RWPE1 (cell line): ENCODE measurements at places on chromosomes 6 and 20.

DNA sequence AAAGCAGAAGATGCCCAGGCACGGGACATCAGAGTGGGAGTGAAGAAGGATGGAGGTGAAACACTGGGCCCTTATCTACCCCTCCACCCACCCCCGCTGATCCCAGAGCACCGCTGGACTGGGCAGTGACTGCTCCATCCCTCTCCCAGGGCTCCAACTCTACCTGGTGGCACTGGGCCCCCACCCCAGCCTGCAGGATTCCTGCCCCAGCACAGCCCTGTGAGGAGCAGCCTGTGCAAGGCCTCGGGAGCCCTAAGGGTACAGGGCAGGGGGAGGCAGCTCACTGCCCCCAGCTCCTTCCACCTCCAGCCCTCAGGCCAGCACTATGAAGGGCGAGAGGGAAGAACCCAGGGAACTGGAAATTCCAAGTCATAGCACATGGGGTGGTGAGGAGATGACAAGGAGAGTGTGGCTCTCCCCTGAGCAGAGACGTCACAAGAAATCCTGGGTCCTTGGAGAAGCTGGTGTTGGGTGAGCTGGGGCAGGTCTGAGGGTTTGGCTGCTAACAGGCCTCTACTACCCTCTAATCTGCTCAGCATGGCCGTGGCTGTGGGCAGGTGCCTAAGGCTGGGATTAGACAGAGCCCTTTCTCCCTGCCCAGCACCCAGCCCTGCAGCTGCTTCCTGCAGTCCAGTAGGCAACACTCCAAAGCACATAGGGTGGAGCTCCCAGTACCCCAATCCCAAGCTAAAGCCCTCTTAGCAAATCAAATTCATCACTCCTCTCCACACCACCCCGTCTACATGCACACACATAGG lies 3.5 kb downstream of the CST3 start:
- DNase-seq = no peak

DNA sequence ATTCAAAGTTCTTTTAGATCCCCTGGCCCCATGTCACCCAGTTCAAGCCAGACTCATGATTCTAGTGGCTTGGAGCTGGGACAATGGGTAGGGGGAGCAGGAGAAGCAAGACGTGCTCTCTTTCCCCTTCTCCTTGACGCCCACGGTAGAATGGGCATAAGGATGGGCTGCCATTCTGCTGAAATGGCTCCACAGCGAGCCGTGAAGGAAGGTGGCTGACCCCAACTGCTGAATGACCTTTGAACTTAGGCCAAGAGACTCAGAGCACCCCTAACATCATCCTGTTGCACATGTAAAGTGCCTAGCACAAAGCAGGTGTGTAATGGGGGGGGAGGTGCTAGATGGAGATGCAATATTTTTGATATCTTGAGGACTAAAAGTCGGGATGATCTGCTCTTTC lies 15.8 kb upstream of the PTPN1 start:
- no peak for DNase-seq

DNA sequence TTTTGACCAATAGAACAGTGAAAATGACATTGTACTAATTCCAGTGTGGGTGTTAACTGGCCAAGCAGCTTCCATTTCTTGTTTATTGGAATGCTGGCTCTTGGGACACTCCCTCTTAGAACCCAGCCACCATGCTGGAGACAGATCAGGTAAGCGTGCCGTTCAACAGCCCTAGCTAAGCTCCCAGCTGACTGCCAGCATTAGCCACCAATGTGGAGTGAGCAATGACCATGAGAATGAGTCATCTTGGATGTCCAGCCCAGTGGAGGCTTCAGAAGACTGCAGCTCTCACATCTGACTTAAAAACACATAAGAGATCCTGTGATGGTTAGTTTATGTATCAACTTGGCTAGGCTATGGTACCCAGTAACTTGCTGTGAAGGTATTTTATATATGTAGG lies 3.0 kb upstream of the LINC00237 start:
- DNase-seq = no peak

DNA sequence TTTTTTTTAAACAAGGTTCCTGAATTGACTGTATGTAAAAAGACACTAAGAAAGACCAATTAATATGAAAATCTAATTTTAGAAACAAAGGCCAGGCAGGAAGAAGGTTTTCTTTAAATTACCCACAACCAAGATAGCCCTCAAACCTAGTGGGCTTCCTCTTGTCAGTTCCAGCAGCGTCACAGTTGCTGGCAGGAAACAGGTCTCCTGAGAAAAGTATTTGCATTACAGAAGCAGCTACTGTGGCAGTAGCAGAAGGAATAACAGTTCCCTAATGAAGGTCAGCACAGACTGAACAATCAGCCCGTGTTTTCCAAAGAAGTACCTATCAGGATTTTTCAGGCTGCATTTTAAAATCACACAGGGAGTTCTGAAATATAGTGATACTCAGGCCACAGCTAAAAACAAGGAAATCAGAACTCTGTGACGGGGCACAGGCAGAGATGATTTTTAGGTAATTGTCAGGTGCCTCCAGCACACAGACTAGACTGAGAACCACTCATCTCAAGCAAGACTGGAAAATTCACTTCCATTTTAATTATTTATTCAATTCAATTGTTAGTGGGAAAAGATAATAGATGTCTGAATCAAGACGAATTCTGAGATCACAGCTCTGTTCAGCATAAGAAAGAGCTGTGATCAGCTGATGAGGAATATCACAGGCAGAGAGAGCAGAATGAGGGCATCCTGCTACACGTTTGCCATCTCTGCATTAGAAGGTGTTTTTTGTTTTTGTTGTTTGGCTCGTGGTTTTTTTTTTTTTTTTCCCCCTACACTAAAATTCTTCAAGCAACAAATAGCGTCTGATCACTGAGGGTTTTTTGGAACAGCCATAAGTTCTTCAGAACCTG lies 230.5 kb upstream of the KHDRBS2 start:
- no peak for DNase-seq

DNA sequence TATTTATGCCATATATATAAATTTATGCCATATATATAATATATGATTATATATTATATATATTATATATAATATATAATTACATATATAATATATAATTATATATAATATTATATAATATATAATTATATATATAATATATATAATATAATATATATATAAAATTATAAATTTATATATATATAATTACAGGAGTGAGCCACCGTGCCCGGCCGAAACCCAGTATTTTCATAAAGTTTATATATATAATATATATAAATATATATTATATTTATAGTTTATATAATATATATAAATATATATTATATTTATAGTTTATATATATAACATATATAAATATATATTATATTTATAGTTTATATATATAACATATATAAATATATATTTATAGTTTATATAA lies 31.6 kb downstream of the NKX2-4 start:
- DNase-seq = no peak

DNA sequence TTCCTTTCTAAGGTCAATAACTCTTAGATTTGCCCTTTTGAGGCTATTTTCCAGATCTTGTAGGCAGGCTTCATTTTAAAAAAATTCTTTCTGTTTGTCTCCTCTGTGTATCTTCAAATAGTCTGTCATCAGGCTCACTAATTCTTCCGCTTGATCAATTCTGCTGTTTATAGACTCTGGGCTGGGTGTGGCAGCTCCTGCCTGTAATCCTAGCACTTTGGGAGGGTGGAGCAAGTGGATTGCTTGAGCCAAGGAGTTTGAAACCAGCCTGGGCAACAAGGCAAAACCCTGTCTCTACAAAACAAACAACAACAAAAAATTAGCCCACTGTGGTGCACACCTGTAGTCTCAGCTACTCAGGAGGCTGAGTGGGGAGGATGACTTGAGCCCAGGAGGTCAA lies 40.0 kb upstream of the SCP2D1 start:
- DNase-seq = no peak

GRCh38 chr20:37354210-37355195 lies 8.6 kb downstream of the SRC start:
- no peak for DNase-seq

GRCh38 chr20:46605181-46605580 lies 46.1 kb downstream of the SLC13A3 start:
- no peak for DNase-seq

- no peak for DNase-seq
Observed at GRCh38 chr6:50278663-50279062, 228.9 kb upstream of the DEFB112 start.

- no peak for DNase-seq
Observed at GRCh38 chr6:45801471-45802289, 214.0 kb downstream of the CLIC5 start.

- no peak for DNase-seq
Observed at GRCh38 chr20:32538526-32538939, 46.6 kb downstream of the NOL4L start.

GRCh38 chr6:157551041-157551832 lies 170.2 kb downstream of the ZDHHC14 start:
- peak; percentile 26 for DNase-seq

DNA sequence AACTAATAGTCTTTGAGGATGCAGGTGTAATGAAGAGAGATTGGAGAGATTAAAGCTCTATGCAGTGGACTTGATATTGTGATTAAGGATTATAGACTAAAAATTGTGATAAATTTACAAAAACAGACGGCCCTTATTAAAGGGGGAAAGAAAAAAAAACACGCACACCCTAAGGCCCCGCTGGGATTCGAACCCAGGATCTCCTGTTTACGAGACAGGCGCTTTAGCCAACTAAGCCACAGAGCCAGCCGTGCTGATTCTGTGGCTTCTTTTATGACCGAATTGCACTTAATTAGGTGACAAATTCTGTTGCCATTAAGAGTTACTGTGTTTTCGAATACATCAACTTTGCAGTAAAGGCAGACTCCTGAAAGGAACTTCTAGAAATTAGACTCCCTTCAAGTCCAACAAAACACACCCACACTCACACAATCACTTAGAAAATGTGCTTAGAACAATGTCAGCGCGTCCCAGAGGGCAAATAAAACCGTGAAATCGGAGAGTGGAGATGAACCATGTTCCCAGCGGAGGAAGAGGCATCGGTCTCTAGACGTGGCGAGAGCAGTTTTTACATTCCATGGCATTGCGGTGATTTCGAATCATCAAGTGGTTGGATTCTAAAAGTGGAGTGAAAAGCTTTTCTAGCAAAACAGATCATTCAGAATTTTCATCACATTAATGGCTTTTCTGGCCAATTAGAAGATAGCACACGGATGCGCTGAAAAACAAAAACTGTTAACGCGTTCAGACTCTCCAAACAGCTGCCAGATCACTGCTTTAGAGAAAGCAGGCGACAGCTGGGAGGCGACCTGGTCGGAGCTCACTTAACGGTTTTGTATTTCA lies 122.6 kb downstream of the GPX5 start:
- DNase-seq = peak; percentile 39

DNA sequence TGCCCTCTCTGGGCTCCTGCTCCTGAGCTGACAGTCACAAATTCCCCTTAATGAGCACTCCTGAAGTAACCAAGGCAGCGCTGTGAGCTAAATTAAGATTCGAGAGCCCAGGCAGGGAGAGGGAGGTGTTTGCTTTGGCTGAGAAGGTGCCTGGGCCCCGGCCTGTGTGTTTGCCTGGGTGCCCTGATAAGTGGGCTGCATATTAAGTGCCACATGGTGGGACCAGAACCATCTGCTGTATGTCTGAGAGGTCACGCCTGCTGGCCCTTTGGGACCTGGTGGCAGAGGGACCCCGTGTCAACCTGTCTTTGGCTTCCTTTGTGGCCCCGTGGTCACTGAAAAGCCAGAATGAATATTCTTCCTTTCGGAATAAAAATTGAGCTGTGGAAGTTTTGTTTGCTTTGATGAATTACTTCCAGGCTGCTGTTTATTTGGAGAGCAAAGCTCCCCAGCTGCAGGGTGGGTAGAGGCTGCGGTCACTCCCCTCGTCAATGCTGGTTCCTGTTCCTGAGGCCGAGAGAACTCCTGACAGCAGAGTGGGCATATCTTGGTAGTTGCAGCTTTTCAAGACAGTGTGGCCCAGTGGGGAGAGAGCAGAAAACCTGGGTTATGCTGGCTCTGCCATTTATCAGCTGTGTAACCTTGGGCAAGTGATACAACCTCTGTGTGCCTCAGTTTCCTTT lies 17.5 kb upstream of the KCNK16 start:
- DNase-seq = no peak

GRCh38 chr20:1882026-1882425 lies 13.2 kb upstream of the SIRPA start:
- no peak for DNase-seq

DNA sequence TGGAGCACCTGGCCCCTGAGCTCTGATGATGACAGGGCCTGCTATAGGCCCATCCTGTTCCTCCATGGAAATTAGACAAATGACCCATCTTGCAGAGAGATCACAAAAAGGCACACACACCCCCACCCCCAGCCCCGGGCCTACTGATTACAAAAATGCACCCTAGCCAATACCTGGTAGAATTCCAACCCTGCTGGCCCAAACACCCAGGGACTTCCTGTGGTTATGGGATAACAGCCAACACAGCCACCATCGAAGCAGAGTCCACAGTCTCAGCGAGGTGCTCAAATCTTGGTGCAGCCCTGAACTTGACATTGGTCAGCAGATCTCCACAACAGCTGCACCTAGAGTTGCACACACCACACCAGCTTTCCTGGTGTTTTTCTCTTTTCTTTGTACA lies 17.0 kb downstream of the NCR2 start:
- no peak for DNase-seq
